Right lung (tissue), 10 donors: ENCODE measurements at places on chromosomes 7 and 10.

DNA sequence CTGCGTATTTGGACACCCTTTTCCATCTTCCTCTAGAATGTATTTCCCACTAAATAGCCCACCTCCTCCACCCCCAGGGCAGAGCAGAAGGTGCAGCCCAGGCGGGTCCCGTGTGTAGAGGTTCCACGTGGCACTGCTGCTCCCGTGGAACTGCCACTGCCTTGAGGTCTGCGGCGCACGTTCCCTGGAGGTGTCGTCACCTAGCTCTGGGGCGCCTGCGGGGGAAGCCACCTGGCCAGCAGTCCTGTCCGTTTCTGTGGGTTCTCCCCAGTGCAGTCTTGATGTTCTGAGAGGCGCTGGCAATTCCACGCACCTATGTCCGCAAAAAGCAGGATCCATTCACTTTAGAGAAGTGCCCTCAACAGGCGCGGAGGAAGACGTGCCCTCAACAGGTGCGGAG is 21.9 kb downstream of the BNIP3 start:
- DNase-seq = no peak

GRCh38 chr10:106185951-106186350 is 978.6 kb downstream of the SORCS1 start:
- no peak for DNase-seq

DNA sequence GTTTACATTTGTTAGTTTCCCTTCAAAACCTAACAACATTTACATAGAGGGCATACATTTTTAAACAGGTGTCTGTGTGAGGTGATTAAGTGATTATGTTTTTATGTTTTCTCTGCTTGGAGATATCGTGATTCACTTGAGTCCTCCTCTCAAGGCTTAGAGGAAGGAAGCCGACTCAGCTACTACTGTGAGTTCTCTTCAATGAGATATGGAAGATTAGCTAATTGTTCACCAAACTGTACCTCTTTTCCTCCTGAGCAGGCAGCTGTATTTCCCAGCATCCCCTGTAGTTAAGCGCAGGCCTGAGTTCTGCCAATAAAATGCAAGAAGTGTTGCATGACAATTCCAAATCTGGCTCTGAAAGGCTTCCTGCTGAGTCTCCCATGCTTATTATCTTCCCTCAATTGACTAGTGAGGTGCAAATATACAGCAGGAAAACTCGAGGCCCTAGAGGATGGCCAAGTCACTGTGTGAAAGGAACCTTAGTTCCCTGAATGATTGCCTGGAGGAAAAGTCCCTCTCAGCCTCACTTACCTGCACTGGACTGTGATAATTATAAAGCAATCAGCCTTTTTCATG is 528.7 kb downstream of the GRM8 start:
- no peak for DNase-seq

- no peak for DNase-seq
Observed at GRCh38 chr7:128042012-128042411, 10.8 kb upstream of the LRRC4 start.

GRCh38 chr7:20114468-20114867 is 102.7 kb downstream of the MACC1 start:
- no peak for DNase-seq

DNA sequence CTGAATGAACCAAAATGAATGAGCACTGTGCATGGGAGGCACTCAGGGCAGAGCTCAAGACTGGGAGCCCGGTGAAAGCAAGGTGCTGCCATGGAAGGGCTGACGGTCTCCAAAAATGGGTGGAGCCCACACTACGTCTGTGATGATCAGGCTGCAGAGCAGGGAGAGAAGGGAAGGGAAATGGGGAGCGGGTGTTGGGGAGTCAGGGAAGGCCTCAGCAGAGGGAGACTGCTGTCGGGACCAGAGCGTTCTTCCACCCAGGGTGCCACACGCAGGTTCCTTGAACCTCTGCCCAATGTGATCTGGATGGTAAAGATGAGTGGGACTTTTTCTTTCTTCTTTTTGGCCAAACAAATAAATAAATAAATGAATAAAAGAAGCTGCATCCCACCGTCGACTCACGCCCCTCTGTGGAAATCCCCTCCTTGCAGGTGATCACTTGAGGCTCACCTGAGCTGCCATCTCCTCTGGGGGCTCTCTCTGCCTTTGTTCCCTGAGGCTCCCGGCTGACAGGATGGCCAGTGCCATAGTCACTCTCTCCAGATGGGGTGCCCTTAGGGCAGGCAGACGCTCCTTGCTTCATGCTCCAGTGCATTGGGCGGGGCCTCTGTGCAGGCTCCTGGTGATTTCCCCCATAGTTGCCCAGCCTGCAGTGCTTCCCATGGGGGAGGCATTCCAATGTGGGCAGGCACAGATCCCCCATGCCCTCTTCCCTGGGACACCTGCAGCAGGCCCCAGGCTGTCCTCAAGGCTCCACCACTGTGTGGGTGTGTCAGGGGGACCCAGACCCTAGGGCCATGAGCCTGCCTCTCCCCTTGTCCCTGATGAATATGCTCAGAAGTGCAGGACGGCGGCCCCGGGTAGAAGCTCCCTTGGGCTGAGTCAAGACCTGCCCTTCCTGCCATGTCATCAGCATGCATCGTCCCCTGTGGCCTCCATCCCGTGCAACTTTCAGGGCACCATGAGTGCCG is 131.8 kb downstream of the PTPN20 start:
- no peak for DNase-seq

GRCh38 chr7:101941481-101942383 is 124.3 kb downstream of the CUX1 start:
- no peak for DNase-seq

- DNase-seq = no peak
Observed at GRCh38 chr10:112701211-112701877, 248.7 kb upstream of the TCF7L2 start.

GRCh38 chr7:134640842-134641715 is 5.6 kb upstream of the BPGM start:
- no peak for DNase-seq

DNA sequence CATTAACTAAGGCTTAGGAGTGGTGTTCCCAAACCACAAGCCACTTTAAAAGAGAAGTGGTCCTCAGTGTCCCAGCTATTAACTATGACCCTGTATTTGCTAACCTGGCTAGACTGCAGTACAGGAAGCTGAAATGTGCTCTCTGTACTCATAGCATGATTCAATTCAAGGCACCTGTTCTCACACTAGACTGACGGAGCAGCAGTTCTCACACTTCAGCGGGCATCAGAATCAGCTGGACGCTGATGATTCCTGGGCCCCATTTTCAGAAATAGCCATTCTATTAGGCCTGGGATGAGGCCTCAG is 24.5 kb upstream of the MSRB2 start:
- DNase-seq = no peak

- DNase-seq = no peak
Observed at GRCh38 chr10:37263304-37263703, 137.9 kb downstream of the ANKRD30A start.

- DNase-seq = no peak
Observed at GRCh38 chr7:22363756-22364422, 6.9 kb upstream of the RAPGEF5 start.

DNA sequence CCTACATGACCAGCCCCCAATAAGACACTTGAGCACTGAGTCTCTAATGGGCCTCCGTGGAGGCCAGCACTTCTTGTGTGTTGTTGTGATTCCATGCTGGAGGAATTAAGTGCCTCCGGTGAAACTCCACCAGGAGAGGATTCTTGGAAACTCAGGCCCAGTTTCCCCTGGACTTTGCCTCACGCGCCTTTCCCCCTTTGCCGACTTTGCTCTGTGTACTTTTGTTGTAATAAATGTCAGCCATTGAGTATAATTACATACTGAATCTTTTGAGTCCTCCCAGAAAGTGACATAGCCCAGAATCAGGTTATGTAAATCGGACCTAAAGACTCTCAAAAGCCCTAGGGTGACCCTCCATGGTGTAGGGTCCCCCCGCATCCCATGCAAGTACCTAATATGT is 82.4 kb downstream of the DLG5 start:
- no peak for DNase-seq

DNA sequence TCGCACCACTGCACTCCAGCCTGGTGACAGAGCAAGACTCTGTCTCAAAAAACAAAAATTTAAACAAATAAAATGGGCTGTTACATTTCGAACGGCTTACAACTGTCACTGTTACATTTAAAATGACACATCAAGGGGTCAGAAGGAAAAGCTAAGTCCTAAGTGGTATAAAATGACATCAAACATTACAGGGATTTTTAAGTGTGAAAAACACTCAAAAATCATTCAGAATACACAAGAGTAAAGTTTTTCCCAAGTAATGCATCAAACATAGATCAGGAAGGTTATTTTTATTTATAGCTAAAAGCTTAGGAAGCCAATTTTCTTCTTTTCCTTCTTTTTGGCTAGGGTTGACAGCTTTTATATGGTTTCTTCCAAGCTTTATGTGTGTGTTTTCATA is 39.0 kb downstream of the CCDC3 start:
- DNase-seq = no peak

GRCh38 chr7:142513178-142513955 is 235.9 kb upstream of the PRSS1 start:
- DNase-seq = no peak
